ENCODE measurements at places on chromosomes 11 and 22.

DNA sequence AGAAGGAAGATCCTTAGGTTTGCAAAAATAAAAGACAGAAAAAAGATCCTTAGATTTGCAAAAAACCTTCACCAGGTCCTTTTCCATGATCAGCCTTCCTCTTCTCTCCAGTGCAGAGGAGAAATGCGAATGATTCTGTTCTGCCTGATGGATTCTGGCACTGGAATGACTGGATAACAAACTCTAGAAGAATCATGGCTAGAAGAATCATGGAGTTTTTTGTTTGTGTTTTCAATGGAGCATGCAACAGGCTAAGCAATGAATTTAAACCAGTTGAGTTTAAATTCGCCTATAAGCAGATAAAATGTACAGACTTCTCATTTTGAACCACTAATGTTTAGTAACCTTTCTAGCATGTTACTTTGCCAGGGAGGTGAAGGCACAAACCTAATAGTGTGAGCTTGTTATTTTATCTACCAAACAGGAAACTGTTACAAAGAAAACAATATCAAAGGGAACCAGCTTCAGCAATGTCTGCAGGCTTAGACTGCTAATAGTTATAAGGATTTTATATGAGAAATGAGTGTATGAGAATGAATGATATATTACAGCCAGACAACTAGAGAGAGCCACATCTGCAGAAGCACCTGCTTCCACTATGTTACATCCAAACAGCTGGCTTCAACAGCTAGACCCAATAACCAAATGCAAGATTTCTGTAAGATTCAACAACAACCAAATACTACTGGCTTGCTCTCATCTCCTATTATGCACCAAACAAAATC is 64.7 kb upstream of the APOA1 start:
- DNase-seq, result no peak

DNA sequence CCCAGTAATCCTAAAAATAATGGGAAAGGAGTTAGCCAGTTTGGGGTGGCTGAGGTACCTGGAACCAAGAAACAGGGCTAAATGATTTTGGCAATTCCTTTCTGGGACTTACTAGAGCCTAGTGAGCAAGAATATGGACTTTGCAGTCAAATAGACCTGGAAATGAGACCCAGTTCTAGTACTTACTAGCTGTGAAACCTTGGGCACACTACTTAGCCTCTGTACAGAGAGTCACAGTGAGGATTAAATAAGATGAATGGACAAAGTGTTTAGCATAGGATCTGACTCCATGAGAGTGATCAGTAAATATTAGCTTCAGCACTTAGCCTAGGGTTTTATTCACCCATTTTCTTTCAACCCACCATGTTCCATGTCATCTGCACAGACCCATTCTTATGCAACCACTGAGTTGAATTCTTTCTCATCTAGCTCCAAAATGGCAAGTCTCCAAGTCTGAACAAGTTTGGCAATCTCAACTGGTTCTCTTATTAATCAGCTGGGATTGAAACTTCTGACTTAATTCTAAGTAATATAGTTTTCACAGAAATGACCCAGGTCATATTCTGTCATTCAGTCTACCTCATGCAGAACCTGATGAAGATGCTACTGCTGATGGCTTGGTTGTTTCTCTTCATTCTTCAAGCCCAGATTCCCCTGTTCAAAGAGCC is 15.0 kb upstream of the SORL1 start:
- DNase-seq, result no peak

- DNase-seq, result no peak
Observed at GRCh38 chr11:108666373-108666772, 1.5 kb downstream of the DDX10 start.

GRCh38 chr22:27133019-27133431 is 475.6 kb downstream of the MIAT start:
- DNase-seq, result no peak
